ENCODE measurements at places on chromosomes 6 and 20.
A peak's percentile ranks its signal among the peaks of the same experiment; 100 is the strongest.

DNA sequence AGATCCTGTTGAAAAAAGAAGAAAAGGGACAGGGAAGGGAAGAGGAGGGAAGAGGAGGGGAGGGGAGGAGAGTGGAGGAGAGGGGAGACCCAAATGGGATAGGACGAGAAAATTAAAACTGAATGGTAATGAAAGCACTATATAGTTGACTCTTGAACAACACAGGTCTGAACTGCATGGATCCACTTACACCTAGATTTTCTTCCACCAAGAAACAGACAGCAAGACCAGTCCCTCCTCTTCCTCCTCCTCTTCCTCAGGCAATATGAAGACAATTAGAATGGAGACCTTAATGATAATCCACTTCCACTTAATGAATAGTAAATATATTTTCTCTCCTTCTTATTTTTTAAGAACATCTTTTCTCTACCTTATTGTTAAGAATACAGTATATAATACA lies 113.5 kb downstream of the EPB41L2 start:
- DNase-seq: no peak

- DNase-seq: no peak
These were observed 8.6 kb upstream of the FAM110A start for GRCh38 chr20:824916-825315.

DNA sequence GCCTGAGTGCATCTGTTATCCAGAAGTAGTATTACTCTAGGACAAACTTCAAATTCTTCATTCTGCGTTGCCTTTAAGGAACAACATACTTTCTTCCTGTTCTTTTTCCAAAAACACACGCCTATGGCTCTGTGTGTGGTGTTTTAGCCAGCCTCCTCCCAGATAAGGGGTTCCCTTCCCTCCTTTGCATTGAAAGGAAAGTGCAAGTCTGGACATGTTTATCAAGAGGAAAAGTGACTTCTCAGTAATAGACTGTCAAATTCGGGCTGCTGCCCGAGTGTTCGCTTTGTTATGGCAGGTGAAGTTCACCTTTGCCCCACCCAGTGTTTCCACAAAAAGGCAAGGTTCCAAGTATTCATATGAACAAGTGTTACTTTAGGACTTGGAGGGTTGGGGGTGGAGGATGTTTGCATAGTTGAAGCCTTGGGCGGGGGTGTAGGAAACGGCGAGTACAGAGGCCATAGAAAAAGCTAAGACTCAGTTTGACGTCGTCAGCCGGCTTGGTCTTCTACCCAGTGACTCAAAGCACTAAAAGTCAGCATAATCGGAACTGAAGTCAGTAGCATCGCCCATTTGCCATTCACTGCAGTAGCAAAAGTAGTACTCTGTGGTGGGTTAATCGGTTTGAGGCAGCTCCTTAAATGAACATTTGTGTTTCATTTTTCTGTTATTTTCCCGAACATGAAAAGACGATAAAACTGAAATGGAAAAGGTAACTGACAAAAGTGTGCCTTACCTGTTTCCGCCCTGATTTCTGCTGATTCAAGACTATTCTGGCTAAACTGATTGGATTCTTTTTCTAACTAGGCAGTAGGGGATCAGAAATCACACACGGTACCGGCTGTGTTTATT lies 12.5 kb downstream of the PRDM1 start:
- no peak for DNase-seq

- peak; percentile 36 for DNase-seq
These were observed 1.2 kb downstream of the B3GAT2 start for GRCh38 chr6:70955441-70956190.

GRCh38 chr6:154673919-154674318 lies 59.3 kb upstream of the SCAF8 start:
- no peak for DNase-seq

- DNase-seq: no peak
These were observed 22.2 kb upstream of the GABRR1 start for GRCh38 chr6:89239338-89239737.

DNA sequence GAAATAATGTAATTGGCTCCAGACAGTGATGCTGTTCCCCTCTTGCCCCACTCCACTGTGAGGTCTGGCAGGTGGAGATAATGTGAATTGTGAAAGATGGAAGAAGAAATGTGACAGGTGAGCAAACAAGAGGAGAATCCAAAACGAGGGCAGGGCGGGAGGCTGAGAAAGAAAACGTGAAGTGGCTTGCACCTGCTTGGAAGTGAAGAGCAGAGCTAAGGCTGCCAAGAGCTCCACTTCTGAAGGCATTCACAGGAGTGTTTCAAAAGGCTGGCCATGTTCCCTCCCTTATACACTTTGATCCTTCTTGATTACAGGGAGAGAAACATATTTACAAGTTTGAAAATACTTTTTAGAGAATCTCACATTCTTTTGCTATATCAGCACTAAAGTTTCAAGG lies 359.4 kb downstream of the EPHA7 start:
- no peak for DNase-seq

GRCh38 chr6:42049116-42049809 lies 1.1 kb upstream of the TAF8 start:
- no peak for DNase-seq

DNA sequence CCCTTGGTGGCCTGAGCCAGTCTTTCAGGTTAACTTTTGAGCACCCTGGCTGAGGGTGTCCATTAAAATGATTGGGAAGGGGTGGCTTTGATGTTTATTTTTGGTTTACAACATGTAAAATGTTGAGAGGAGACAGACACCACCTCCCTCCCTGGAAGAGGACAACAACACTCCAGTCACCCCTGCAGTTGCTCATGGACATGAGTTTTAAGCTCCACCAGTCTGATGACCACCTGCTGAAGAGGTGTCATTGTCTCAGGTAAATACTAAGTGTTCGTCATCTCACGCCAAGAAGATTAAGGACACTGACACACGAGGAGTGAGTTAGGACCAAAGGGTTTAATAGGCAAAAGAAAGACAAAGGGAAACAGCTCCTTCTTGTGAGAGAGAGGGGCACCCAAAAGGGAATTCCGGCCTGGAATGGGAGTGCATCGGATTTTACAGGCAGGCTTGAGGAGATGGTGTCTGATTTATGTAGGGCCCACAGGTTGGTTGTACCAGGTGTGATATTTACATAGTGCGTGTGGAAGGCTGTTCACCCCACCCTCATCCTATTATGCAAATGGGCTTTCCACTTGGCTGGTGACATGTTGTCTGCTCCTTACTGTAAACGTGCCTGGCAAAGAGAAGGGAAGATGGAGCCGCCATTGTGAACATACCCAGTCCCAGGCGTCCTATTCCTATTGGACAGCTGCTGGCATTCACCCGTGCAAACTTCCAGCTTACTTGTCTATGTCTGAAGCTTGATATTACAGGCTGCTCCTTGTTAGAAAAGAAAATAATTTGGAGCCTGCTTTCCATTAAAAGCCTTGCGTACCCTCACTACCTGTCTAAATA lies 6.6 kb downstream of the HLA-B start:
- no peak for DNase-seq

GRCh38 chr6:124682751-124683150 lies 279.5 kb upstream of the RNF217 start:
- DNase-seq: no peak

- no peak for DNase-seq
These were observed 10.0 kb upstream of the LATS1 start for GRCh38 chr6:149727793-149728498.

- no peak for DNase-seq
These were observed 142.3 kb upstream of the CARMIL1 start for GRCh38 chr6:25136854-25137253.

GRCh38 chr6:95882371-95882770 lies 133.4 kb upstream of the FUT9 start:
- no peak for DNase-seq

Data from smooth muscle cell of the brain vasculature (primary cell).